ENCODE measurements at places on chromosomes 6 and 20. TPM values are rescaled to one million over a fixed set of nuclear protein-coding genes. Genes with fewer than 3 reads are reported as not detected.

UBD gene
- total RNA-seq: not detected

TUBB1 gene
- not detected for total RNA-seq

MLN gene
- not detected for total RNA-seq

FAM217A gene
- not detected for total RNA-seq

VIP gene
- total RNA-seq: not detected

TNFRSF6B gene
- total RNA-seq: 7.8 TPM

RPP21 gene
- 11.7 TPM for total RNA-seq

CTSZ gene
- total RNA-seq: 280 TPM

MAPK13 gene
- total RNA-seq: 10.1 TPM

FAM209B gene
- not detected for total RNA-seq

RNF114 gene
- total RNA-seq: 76.1 TPM

ADGRF5 gene
- 0.23 TPM for total RNA-seq

BTNL2 gene
- 0.12 TPM for total RNA-seq

GRM1 gene
- total RNA-seq: under 0.01 TPM

RAET1E gene
- 0.47 TPM for total RNA-seq

PAK5 gene
- not detected for total RNA-seq

WFDC5 gene
- total RNA-seq: not detected

SRSF12 gene
- total RNA-seq: 0.08 TPM

LY6G5C gene
- total RNA-seq: not detected

CCM2L gene
- 0.23 TPM for total RNA-seq

ZBTB12 gene
- 12.4 TPM for total RNA-seq

GPR63 gene
- total RNA-seq: 0.08 TPM

CRISP2 gene
- not detected for total RNA-seq

OR2H1 gene
- total RNA-seq: not detected

CENPW gene
- total RNA-seq: 7.9 TPM

UNC93A gene
- total RNA-seq: not detected

RSPH4A gene
- total RNA-seq: 0.08 TPM

LINC00237 gene
- total RNA-seq: not detected

ZNF343 gene
- total RNA-seq: 12.8 TPM

ZSCAN12 gene
- total RNA-seq: 3.8 TPM

MYT1 gene
- total RNA-seq: not detected

OPRM1 gene
- total RNA-seq: not detected

DEFB113 gene
- not detected for total RNA-seq

COX4I2 gene
- total RNA-seq: not detected

SOX4 gene
- 61.5 TPM for total RNA-seq

TIAM2 gene
- total RNA-seq: 4.1 TPM

SGK2 gene
- 0.47 TPM for total RNA-seq

FNDC1 gene
- 0.23 TPM for total RNA-seq

FAM229B gene
- 44.3 TPM for total RNA-seq

HLA-DOB gene
- total RNA-seq: not detected

STX7 gene
- total RNA-seq: 50.1 TPM

RIMS4 gene
- total RNA-seq: 0.59 TPM

C20orf144 gene
- total RNA-seq: 0.15 TPM

MUC22 gene
- not detected for total RNA-seq

TREM1 gene
- total RNA-seq: not detected

MATN4 gene
- total RNA-seq: 0.23 TPM

CTSA gene
- 124 TPM for total RNA-seq

LHFPL5 gene
- total RNA-seq: not detected

LY6G6F gene
- total RNA-seq: not detected
